ENCODE measurements at places on chromosomes 11 and 22.

DNA sequence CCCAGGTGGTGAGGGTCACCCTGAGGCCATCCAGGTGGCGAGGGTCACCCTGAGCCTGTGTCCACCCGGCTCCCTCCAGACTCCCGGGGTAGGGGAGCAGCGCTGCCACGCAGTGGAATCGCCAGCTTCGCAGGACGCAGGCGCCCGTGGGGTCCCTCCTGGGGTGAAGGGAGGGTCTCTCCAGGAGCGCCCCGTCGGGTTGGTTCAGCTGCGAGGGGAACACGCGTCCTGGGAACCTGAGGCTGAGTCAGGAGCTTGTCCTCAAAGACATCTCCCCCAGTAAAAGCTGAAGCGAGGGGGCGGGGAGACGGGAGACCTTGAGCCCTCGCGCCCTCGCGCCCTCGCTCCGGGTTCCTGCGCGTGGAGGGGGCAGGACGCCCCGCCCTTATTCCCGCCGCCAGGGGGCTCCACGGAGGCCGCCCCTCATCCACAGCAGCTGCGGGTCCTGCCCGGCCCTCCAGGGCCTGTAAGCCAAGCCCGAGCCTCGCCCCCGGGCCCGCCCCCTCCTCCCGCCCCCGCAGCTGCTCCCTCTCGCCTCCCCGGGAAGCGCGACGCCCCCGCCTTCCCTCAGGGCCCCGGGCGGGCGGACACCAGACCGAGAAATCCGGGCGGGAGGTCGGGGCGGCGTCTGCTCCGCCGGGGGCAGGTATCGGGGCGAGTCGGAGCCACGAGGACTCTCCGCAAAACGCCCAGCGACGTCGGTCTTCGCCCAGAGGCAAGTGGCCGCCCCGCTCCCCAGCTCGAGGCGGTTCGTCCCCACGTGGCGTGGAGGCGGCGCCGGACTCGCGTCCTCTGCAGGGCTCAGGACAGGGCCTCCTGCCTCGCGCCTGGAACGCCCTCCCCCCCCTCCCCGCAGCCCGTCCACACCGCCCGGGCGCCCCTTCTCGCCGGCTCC lies 22.8 kb downstream of the PIM3 start:
- no peak for DNase-seq

- no peak for DNase-seq
Measured at GRCh38 chr11:86663761-86664160, 8.7 kb downstream of the ME3 start.

DNA sequence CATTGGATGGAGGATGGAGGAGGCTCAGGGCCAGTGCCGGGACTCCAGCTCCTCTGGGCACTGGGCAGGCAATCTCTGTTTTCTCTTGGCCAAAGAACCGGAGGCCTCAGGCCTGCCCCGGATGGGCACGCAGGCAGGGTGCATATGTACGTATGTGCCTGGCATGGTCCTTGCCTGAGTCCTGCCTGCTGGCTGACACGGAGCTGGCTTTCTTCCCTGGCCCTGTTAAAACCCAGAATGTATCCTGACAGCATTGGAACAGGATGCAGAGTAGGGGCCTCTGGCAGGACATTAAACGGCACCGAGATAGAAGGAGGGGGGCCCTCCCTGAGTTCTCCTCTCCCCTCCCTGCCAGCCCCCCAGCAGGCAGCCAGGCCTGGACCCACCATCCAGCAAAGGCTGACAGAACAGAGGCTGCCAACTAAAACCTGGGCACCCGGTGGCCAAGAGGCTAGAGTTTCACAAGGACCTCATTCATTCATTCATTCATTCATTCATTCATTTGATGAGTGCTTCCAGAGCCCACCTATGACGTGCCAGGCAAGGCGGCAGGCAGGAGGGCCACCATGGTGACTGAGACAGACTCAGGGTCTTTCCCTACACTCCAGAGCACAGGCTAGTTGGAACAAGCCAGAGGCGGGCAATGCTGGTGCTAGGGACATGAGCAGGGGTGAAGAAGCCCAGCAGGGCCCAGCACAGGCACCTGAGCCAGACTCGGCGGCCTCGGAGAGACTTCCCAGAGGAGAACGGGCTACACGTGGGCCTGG lies 28.8 kb downstream of the FLRT1 start:
- DNase-seq, result no peak

DNA sequence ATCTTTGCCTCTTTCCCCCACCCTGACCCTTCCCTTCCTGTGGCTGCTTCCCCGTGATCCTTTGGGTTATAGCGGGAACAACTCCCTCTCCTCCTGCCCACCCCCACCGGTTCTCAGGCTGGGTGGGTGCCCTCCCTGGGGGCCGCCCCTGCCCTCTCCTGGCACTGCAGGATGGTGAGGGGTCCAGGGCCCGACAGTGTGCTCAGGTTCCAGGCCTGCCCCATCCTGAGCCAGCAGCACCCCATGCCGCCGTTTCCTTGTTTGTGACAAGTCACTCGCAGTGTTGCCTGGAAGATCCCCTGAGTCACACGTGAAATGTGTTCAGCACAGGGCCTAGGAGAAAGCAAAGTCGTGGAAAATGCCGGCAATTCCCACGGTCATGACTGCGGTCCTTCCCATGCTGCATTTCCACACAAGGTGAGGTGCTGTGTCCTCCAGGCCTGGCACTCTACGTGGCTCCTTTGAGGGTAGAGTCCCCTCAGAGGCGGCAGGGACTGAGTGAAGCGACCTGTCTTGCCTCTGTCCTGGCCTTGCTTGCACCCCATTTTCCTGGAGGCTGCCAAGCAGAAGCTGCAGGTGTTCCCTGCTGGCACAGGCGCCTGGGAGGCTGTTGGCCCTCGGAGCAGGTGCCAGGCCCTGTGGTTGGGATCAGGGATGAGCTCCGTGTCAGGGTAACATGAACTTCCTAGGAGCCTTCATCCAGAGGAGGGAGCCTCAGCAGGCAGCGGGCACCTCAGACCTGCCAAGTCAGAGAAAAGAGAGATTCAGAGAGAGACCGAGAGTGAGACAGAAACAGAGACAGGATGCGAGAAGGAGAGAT lies 80.5 kb upstream of the LINC01488 start:
- DNase-seq, result no peak

- no peak for DNase-seq
Measured at GRCh38 chr11:47724041-47724729, 9.0 kb upstream of the AGBL2 start.

- DNase-seq, result no peak
Measured at GRCh38 chr22:27507111-27507611, 294.4 kb downstream of the MN1 start.

DNA sequence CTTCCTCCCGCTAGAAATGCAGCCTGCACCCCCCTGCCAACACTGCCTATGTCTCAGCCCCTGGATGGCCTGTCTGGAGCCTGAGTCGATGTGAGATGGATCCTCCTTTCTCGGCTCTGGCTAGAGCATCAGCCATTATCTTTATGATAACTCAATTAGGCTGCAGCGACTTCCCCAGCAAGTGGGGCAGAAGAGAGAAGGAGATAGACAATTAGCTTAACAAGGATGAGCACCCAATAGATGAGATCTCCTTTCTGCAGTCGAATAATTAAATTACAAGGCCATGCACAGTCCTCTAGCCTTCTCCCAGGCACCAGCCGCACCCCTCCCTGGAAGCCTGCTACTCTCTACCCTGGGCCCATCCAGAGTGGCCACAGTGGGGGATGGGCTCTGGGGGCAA lies 179.3 kb downstream of the CEP164 start:
- no peak for DNase-seq

- DNase-seq, result no peak
Measured at GRCh38 chr22:45006111-45006963, 3.5 kb downstream of the PHF21B start.

GRCh38 chr11:23653071-23653675 lies 792.9 kb upstream of the CCDC179 start:
- DNase-seq, result no peak

GRCh38 chr11:9150926-9151325 lies 59.5 kb upstream of the SCUBE2 start:
- no peak for DNase-seq

DNA sequence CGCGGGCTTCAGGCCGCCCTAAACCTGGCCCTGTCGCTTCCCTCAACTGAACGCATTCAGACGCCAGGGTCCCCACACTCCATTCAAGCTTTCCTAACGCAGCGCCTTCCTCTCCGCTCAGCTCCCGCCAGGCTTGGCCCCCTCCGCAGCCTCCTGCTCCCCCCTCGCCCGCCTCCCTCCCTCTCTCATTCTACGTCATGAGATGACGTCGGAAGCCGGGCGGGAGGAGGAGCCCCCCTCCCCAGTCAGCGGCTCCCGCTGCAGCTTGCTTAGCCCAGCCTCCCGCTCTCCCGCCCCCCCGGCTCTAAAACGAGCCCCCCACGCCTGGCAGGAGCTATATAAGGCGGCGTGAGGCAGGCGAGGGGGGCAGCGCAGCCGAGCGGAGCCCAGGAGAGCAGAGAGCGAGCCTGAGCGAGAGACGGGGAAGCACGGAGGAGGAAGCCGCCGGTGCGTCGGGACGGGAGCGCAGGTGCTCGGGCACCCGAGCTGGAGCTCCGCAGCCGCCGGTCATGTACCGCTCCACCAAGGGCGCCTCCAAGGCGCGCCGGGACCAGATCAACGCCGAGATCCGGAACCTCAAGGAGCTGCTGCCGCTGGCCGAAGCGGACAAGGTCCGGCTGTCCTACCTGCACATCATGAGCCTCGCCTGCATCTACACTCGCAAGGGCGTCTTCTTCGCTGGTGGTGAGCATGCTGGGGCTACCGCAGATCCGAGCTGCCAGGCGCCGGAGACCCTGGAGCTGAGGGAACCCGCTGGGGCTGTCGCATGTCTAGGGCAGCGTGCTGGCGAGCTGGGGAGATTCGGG lies at the start of gene NPAS4:
TSS of gene NPAS4 (plus strand) at position 365 of the 806 bp plus-strand sequence. CDS start at position 510, 145 bp downstream.
- DNase-seq, result no peak

- DNase-seq, result no peak
Measured at GRCh38 chr22:32446321-32446720, 17.9 kb downstream of the BPIFC start.

GRCh38 chr22:26168939-26169314 lies 335 bp upstream of the SEZ6L start:
- no peak for DNase-seq

DNA sequence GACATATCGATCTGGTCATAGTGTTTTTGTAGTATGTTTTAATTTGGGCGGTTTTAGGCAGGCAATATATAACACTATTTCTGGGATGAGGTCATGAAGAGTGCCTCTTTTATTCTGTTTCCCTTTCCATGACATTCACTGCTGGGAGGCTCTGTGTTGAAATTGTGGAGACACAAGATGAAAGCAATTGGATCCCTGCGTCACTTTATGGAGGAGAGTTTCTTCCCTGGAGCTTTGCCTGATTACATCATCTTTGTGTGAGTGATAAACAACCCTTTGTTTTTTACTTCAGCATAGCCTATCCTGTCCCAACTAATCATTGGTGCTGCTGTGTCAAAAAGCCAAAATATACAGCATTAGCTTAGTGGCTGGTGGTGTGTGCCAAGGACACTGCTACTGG lies 48.6 kb downstream of the PARVG start:
- no peak for DNase-seq
